ENCODE measurements at places on chromosomes 16 and 17.
A peak's percentile ranks its signal among the peaks of the same experiment; 100 is the strongest.

DNA sequence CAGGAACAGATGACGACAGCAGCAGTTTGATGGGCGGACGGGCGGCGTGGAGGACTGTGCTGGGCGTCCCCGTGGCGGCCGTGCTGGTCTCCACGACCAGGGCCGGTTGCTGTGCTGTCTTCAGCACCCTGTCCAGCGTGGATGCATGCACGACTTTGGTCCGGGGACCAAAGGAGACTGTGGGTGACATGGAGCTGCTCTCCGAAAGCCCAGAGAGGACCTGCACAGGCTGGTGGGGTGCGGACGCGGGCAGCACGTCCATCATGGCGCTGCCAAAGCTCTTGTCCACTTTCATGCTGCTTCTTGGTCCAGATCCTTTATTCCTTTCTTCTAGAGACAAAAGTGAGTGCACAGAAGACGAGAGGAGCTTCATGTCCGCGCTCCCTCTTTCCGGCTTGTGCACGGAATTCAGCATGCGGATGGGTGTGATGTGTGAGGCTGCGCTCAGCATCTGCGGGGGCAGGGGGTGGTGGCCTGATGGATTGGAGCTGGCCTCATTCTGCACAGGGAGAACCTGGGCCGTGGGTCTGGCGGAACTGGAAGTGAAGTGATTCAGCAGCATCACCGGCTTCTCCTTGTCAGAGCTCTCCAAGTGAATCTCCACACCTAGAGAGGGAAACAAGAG lies 20.3 kb downstream of the MAP1LC3B start:
- no peak for DNase-seq

GRCh38 chr16:77963185-77964044 lies 58.9 kb upstream of the CLEC3A start:
- DNase-seq: no peak

- DNase-seq: peak; percentile 36
These were observed 31.2 kb downstream of the NSMCE1 start for GRCh38 chr16:27237219-27238015.

GRCh38 chr16:78673884-78674283 lies 574.4 kb downstream of the WWOX start:
- DNase-seq: no peak

- DNase-seq: no peak
These were observed 36.8 kb downstream of the TNRC6C start for GRCh38 chr17:77995146-77995852.

- no peak for DNase-seq
These were observed 80.8 kb upstream of the DYNLRB2 start for GRCh38 chr16:80459966-80460365.

GRCh38 chr16:85728879-85729278 lies 22.0 kb downstream of the C16orf74 start:
- DNase-seq: peak; percentile 6

DNA sequence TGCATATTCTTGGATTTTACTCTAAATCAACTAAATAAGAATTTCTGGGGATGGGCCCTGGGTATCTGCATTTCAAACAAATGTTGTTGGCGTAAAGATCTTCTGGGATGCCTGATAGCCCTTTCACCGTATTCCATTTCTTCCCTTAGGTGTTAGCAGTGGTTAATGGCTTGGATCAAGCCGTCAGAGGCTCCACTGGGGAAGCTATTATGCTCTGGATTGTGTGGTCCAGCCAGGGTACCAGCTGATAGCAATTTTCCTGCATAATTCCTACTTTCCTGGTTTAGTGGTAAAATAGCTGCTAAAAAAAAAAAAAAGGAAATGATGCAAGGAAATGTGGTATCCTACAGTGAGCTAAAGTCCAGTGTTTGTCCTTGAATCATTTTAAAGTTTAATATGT lies 365.1 kb downstream of the CDH8 start:
- no peak for DNase-seq

- no peak for DNase-seq
These were observed 15.6 kb upstream of the LITAF start for GRCh38 chr16:11602321-11602720.

- no peak for DNase-seq
These were observed 98.0 kb downstream of the RAB11FIP4 start for GRCh38 chr17:31489295-31490018.

GRCh38 chr16:80303691-80304090 lies 237.1 kb upstream of the DYNLRB2 start:
- no peak for DNase-seq

GRCh38 chr16:3625911-3626732 lies 14.7 kb upstream of the SLX4 start:
- peak; percentile 64 for DNase-seq

GRCh38 chr17:73165616-73166404 lies 1.0 kb downstream of the SSTR2 start:
- DNase-seq: no peak

DNA sequence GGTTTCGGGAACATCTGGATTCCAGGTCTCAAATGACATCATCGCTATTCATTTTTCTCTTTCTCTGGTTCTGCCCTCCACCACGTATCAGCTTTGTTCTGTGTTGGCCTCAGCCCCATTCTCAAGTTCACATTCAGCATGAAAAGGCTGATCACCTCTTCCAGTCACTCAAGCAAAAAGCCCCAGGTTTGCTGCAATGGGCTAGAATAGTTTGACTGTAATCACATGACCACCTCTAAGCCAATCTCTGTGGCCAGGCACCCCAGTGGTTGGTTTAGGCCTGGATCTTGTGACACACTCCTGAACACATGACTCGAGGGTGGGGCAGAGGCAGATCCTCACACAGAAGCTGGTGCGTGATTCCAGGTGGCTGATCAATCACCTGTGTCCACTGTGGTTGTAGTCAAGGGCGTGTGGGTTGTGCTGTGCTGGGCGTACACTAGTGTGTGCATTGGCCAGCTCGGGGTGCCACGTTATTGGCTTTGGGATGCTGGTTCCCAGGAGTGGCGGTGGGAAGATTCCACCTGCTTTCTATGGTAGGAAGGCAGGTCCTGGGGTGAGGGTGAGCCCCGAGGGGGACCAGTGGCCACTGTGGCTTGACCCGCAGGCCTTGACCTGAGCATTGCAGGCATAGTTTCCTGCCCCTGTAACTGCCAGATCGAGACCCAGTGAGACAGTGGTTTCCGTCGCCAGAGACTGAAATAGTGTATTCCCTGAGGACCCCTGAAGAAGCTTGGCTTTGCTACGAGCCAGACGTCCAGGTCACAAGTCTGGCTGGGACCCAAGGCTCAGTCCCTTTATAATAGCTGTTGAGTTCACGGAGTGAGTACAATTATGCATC lies 12.0 kb downstream of the EEF2K start:
- no peak for DNase-seq

- no peak for DNase-seq
These were observed 1.2 kb upstream of the MPP3 start for GRCh38 chr17:43834106-43834505.

- no peak for DNase-seq
These were observed 60.7 kb upstream of the TBX2 start for GRCh38 chr17:61338874-61339478.

Data from Kasumi-1 (cell line).